Left kidney (tissue), 8 donors: ENCODE measurements at places on chromosomes 6 and 20. TPM values are rescaled to one million over a fixed set of nuclear protein-coding genes. Genes with fewer than 3 reads are reported as not detected.

Gene NUP43
- polyA plus RNA-seq, result 67.9 TPM

Gene ZDHHC14
- 19.1 TPM for polyA plus RNA-seq

Gene PRDM13
- polyA plus RNA-seq, result not detected

Gene PACSIN1
- polyA plus RNA-seq, result 0.57 TPM

DNA sequence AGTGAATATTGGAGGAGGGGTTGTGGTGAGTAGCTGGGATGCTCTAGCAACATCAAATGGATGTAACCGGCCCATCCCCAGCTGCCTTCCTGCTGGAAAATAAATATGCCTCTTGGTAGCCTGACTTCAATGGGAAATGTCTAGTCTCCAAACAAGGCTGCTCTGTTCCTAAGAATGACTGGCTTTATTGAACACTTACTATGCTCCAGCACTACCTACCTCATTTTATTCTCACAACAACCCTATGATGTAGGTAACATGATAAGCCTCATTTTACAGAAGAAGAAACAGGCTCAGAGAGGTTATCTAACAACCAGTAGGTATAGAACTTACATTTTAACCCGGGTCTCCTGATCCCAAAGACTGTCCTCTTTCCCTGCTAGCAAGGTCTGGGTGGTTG lies 93.6 kb downstream of the FYN start:
- no peak for DNase-seq

- DNase-seq, result no peak
Observed at GRCh38 chr20:41163821-41164220, 26.5 kb downstream of the PLCG1 start.

GRCh38 chr6:37554480-37554819 lies 54.8 kb upstream of the CCDC167 start:
- no peak for DNase-seq

GRCh38 chr20:3847429-3847940 lies 851 bp downstream of the MAVS start:
- no peak for DNase-seq

DNA sequence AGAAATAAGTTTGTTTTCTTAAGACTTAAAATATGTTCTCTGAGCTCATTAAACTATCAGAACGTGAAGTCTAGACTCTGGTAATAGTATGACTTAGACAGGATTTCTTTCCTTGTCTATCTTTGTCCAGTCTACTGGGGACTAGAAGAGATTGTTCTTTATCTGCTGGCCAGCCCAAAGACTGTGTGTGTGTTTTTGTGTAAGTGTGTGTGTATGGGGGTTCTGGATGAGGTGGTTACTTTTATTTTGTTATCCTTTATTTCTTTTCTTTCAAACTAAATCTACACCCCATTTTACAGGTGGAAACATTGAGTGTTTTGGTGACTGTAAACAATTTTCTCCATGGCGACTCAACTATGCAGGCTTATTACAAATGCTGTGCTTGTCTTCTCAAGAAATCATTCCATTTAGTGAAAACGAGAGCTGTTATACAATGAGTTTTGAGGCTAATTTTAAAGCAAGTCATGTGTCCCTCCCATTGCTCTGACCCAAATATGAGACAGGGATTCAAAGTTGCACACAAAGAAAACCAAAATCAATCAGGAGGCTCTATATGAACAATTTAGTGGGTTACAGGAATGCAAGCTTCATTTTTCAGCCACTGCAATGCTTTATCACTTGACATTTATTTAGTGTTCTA lies 97.6 kb downstream of the ELOVL5 start:
- DNase-seq, result no peak

- no peak for DNase-seq
Observed at GRCh38 chr6:41092421-41093140, 19.8 kb downstream of the NFYA start.

GRCh38 chr20:53513489-53514298 lies 79.9 kb downstream of the ZNF217 start:
- no peak for DNase-seq

DNA sequence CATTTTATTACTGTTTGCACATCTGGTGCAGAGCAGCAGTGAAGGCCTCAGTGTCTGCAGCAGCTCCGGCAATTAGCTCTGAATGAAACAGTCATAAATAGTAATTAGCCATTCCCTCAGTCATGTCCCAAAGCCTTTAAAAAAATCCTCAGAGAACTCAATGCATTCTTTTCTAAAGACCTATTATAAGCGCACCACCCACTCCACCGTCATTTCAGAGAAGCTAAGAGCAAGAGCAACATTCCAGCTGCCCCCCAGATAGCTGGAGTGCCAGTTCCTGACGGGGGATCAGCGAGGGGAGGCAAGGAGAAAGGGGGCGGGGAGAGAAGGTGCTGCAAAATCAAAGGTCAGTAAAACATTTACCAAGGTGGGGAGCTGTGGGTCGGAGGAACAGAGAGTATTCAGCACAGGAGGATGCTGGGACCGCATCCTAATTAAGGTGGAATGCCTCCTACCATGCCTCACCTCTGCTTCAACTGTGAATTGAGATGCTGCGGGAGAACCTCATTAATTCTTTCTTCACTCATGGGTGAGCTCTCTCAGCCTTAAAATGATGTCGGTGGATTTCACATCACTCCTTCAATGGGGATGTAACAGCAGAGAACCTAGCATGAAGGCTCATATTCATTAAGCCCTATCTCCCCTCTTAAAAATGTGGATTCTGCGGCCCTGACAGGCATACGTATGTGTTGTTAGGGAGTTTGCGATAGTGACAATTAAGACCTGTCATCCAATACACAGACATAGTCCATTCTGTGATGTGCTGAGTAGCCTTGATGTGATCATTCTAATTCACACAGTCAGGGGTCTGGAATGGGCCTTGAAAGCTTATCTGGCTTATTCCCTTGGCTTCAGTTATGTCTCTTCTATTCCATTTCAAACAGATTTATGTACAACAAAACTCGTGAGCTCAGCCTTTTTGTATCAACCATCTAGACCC lies 469.5 kb upstream of the NRSN1 start:
- DNase-seq, result no peak

DNA sequence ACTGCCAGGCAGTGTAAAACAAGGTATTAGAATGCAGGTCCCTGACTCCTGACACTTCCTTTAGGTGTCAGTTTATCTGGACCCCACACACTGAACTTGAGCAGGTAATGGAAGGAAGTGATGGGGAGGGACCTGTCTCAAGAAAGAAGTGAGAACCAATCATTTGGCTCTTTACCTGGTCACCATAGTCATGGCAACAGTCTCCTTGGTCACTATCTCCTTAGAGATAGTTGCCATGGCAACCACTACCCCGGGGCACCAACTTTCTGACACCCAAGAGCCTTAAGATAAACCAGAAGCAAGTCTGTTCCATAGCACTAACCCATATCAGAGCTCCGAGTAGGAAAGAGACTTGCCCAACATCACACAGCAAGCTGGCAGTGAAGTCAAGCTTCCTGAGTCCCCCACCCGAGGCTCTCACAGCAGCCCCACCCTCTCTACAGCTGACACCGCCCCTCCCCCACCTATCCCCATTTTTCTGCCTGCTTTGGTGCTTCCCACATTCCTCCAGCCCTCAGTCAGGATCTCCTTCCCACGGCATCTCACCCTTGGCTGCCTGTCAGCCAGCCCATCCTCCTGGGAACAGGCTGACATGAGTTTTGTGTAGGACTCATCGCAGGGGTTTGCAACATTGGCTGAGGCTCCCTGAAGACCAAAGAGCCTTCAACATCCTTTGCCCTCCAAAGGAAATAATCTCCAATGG lies 16.3 kb upstream of the HM13 start:
- DNase-seq, result no peak

DNA sequence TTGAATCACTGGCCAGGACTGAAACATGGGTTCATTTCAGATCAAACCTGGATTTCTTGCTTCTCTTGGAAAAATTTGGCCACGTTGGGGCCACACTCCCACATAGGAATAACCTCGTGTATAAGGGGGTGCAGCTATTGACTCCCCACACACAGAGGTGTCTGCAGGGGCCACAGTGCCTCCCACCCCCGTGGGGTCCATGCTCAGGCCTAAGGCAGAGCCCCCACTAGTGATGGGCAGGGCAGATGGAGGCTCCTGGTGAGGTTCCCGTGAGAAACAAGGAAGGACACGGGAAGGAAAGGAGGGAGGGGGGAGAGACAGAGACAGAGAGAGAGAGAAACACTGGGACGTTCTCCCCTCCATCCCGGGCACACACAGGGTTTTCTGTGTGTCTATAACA lies 230.5 kb downstream of the ERMARD start:
- DNase-seq, result no peak
